AG20443 (cell line): ENCODE measurements at places on chromosomes 5 and 9.

DNA sequence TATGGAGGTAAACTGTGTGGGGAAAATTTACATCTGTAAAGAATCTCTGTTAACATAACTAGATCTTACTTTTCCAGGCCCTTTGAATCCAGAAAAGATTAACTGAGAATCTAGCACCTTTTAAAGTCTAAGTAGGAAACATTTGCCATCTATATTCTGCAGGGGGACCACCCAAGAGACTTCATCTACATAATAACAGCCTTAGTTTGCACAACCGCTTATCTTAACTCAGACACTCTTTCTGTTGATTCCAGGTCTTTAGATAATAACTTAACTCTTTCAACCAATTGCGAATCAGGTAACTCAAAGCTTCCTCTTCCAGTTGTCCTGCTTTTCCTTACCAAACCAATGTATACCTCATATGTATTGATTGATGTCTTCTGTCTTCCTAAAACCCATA lies 53.4 kb downstream of the GDNF start:
- DNase-seq, result no peak

DNA sequence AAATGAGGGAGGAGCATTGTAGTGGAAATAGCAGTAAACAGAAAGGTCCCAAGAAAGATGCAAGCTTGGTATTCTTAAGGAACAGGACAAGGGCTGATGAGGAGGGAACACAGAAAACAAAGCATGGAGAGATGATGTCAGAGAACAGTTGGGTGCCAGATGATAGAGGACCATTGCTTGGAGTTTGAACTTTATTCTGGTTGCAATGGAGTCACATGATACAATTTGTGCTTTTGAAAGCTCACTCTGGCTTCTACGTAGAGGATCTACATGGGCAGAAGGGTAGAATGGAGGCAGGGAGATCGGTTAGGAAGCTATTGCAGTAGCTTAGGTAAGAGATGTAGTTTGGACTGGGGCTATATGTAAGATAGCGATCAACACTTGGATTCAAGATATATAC lies 39.8 kb downstream of the SGTB start:
- DNase-seq, result no peak

GRCh38 chr5:149072376-149072775 lies 9.5 kb upstream of the SH3TC2 start:
- DNase-seq, result no peak

- peak; percentile 13 for DNase-seq
Observed at GRCh38 chr5:89351222-89351621, 468.2 kb upstream of the MEF2C start.

DNA sequence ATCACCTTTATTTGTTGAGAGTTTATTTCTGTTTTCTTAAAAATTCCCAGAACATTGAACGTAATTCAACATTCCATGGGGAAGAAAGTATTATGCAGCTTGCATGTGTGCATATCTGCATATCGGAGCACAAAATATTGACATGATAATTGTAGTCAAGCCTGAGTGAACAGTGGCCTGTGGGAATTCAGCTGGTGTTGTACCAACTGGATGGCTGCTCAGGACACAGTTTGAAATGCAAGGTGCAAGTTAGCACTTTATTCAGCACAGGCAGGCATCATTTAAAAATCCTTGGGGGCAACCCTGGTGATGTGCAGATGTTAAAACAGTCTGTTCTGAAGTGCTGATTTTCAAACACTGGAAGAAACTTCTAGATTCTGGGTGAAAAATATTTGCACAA lies 82.4 kb downstream of the CNTLN start:
- DNase-seq, result no peak

DNA sequence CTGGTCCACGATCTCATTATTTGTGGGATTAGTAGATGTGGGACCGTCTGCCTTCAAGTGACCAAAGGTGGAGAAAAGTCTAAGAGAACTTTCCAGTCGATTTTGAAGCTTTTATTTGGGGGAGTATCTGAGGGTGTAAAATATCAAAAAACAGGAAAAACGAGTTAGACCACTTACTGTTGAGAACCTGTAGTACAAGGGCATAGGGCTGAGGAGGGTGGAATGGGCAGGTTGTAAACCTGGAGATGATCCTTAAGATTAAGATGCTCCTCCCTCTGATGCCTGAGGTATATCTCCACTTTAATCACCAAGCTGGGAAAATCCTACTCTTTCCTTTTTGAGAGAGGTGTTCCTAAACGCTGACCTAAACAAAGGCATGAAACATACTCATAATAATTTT lies 32.0 kb upstream of the GTF2H2C start:
- DNase-seq, result no peak

- DNase-seq, result no peak
Observed at GRCh38 chr5:12716664-12717063, 812.4 kb upstream of the CTNND2 start.

DNA sequence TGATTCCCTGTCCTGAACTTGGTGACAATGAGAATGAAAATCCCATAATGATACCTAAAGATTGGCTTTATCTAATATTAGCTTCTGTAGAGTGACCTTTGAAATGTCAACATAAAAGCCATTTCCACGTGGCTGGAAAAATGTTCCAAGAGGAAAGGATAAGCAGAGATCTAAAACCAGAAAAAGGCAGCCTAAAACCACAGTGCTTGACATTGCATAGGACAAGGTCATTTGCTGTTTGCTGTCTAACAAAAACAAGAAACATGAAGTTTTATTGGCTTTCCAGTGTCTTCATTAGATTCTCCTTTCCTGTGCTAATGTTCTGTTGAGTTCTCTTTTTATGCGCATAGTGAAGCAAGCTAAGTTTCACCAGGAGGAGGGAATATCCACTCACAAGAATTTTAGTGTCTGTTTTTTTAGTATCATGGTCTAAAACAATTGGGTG lies 44.6 kb downstream of the CPEB4 start:
- no peak for DNase-seq

DNA sequence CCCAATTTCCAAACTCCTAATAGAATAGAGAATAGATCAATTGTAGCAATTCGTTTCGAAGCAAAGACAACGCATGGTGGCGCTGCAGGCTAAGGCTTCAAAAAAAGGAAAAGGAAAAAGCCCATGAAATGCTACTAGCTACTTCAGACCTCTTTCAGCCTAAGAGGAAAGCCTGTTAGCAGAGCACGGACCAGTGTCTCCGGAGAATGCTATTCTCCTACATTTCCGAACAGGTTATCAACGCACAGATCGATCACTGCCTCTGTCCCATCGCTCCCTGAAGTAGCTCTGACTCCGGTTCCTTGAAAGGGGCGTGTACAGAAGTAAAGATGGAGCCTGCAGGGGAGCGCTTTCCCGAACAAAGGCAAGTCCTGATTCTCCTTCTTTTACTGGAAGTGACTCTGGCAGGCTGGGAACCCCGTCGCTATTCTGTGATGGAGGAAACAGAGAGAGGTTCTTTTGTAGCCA lies at the start of gene PCDHB15:
PCDHB15 (plus strand) TSS at position 146 of the 468 bp plus-strand sequence; CDS start at position 330, 184 bp downstream.
- peak; percentile 12 for DNase-seq

- DNase-seq, result no peak
Observed at GRCh38 chr9:138099803-138100598, 222.4 kb downstream of the CACNA1B start.

GRCh38 chr9:135559606-135560005 lies 1.9 kb upstream of the PAEP start:
- no peak for DNase-seq

- no peak for DNase-seq
Observed at GRCh38 chr9:14215614-14216013, 98.3 kb downstream of the NFIB start.
